A172 (cell line): ENCODE measurements at places on chromosomes 3 and 15.

DNA sequence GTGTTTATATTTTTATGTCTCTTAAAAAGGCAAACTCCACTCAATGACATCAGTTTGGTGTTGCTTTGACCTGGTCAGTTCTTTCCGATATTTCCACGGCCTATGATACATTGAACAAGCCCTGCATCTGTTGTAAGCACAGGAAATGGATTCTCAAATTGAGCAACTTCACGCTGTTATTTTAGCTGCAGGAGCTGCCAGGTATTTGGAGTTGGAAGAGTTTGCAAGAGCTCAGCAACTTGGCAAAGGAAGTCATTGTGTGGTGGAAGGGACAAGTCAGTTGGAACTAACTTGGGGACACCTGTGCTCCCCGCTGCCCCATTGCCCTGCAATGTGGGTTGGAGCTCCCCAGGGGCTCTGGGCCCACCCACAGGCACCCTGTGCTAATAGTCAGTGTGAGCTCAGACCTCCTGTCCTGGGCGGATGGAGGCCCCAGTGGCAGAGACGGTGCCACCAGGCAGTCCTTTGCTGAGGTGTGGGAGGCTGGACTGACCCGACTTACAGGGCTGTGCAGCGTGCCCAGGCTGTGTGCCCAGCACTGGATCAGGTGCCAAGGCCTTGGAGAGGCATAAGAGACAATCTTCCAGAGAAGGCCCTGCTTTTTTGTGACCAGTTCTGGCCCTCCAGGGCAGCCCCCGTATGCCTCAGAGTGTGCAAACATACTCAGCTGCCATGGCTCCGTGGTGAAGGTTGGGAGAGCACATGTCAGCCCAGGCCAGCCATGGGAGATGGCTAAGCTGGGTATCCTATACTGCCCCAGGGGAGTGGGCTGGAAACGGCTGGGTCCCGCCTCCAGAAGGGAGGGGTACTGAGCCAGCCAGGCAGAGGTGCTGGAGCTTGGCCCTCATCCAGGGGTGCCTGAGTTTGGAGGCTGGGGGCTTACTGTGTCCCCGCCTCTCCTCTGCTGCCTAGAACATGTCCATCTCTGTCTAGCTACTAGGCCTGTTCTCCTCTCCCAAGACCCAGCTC, 43.5 kb downstream of the KY start:
- DNase-seq, result no peak

DNA sequence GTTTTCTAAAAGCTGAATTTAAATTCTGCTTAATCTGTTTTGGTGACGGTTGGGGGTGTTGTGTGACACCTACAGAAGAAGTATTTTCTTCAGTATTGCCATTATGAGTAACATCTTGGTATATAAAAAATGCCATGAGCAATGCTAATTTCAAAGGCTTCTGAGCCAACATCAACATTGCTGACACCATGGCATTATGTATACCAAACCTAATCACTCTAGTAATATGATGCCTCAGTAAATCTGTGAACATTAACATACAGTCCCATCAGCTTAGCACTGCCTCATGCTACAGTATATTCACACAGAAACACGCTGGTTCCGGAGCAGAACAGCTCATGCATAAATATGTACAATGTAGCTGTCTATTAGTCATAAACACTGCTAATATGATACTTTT, 75.8 kb downstream of the ZPLD1 start:
- DNase-seq, result no peak

DNA sequence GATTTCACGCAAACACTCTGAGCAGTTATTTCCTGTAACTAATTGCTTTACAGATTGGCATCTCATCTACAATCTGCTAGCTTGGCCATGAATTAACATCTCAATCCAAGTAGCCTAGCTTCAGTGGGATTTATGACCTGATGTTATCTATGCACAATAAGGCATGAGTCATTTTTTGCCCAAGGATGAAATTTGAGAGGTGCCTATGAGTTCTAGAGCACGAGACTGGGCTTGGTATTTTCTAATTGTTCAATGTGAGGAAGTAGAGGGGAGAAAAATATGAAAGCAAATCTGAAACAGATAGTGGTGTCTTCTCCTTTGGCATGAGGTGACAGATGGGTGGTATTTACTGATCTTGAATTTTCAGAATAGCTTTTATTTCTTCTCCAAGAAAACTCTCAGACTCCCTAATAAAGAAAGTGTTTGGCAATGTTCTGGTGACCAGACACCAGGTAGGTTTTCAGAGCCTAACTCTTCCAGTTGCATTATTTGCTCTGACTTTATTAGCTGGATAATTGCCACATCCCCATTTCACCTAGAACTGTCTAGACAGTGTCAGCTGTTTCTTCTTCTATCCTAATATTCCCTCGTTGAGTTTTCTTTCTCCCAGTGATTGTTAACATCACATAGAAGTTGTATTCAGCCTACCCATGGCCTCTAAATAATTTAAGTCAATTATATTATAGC, 301.0 kb upstream of the UMPS start:
- peak; percentile 87 for DNase-seq

DNA sequence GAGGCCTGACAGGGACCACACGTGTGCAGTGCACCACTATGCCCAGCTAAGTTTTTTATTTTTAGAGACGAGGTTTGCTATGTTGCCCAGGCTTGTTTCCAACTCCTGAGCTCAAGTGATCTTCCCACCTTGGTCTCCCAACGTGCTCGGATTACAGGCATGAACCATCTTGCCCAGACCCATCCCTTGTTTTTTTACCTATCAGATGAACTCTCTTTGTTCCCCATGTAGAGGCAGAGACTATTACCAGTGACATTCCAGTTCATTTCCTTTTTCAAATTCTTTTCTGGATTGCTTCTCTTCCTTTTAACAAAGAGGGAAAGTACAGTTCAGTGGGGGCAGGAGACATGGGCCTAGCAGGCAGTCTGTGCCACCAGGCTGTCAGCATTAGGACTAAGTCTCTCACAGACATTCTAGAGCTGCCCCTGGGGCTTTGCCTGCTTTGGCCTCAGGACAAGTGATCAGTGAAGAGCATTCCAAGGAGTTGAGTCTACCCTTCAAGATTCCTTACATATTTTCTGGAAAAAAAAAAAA, 103.5 kb upstream of the SLC7A14 start:
- peak; percentile 94 for DNase-seq

GRCh38 chr15:92747047-92747446, 91.5 kb upstream of the FAM174B start:
- DNase-seq, result no peak

GRCh38 chr3:132710311-132710710, 11.9 kb downstream of the NPHP3 start:
- DNase-seq, result no peak

- no peak for DNase-seq
Measured at GRCh38 chr15:90529011-90529370, 732 bp upstream of the CRTC3 start.
